Activated T-helper 1 cell treated with anti-CD3 and anti-CD28 coated beads, Interleukin-2, amount 50 U/mL, for 16 hours (primary cell): ENCODE measurements at places on chromosomes 3 and 15.

DNA sequence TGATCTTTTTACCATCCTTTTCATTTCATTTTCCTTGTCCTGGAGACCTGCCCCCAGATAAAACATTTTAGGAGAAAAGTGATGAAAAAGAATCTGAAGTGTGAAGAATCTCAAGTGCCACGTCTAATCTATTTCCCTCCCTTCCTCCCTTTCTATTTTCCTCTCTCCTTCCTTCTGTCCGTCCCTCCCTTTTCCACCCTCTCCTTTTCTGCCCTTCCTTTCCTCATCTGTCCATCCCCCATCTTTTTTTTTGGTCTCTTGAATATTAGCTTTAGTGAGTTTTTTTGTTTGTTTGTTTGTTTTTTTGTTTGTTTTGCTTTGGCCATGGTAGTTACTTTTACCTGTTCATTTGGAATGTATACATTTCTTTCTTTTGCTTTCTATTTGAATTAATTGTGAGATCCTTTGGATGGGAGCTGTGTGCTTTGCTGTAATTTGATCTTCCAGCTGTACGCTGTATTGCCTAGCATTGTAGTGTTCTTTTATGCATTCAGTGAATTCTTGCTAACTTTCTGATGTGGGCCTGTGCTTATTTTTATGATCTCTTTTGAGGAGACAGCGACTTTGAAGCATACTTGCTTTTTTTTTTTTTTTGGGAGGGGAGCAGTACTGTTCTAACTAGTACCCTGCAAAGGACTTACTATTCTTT is 19.2 kb downstream of the CDIN1 start:
- DNase-seq: no peak

DNA sequence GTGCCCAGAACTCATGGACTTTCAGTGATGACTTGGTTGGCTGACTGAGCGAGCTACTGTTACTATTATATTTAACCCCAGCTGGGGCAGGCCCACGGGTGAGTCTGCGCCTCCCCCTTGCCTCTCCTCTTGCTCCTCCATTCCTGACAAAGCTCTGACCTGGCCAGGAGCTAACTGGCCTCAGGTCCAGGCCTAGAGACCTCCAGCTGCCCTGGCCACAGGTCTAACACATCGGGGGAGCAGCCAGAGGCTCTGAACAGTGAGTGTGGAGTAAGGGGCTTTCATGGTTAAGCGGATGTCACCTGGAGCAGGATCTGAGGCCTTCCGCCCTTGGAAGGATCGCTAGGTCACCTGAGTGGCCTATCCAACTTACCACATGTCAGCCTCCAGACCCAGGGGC is 96.3 kb upstream of the HERC1 start:
- no peak for DNase-seq

DNA sequence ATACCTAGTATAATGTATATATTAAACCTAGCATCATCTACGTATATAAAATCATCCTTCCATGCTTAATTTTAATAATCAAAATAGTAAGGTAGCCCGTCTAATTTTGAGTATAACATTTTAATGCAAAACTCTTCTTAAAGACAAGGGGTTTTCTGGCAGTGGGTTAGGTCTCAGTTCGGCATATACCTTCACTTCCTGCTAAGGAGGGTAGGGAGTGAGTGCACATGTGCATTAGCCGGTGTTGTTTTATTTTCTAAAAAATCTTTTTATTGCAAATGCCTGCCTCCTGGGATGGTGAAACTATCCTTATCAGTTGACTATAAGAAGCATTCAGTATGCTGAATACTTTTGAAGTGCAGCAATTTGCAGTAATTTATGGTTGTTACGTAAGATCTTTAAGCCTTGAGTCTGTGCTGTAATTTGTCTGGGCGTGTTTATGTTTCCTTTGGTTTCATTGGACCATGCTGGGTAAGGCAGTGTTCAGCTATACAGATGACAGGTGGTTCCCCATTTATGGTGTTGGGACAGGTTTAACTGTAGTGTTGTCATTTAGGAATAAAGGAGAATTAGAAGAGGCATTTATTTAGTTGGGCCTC is 11.7 kb downstream of the ARHGEF26 start:
- DNase-seq: no peak

GRCh38 chr3:31421314-31422048 is 111.2 kb upstream of the STT3B start:
- DNase-seq: no peak

DNA sequence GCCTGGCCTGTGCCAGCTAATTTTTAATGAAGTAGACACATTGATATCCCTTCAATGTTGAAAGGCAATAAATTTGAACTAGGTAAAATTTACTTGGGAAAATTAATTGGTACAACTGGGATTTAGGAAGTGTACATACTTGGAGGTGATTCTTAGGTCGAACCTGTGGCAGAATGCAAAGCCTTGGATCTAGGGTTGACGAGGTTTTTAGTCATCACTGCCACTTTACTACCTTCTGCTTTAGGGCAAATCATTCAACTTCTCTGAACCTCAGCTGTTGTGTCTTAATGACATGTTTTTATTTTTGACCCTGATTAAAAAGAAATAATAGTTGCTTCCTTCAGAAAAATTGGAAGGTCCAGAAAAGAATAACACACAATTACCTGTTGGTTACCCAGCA is 2.5 kb downstream of the APPL1 start:
- DNase-seq: no peak

- no peak for DNase-seq
Observed at GRCh38 chr3:194879991-194880939, 194.6 kb downstream of the FAM43A start.

- DNase-seq: no peak
Observed at GRCh38 chr3:185813691-185814215, 11.1 kb downstream of the IGF2BP2 start.

- DNase-seq: no peak
Observed at GRCh38 chr3:71078199-71078598, 505.3 kb downstream of the FOXP1 start.

- no peak for DNase-seq
Observed at GRCh38 chr3:177552051-177552450, 354.8 kb upstream of the TBL1XR1 start.
